NCI-H1436 treated with DMSO at 0.1 percent for 48 hours (cell line): ENCODE measurements at places on chromosomes 6 and 20.

- DNase-seq, result no peak
Observed at GRCh38 chr20:21623074-21623780, 82.2 kb upstream of the PAX1 start.

GRCh38 chr20:48293671-48294070 lies 508.4 kb upstream of the SULF2 start:
- DNase-seq, result no peak

GRCh38 chr6:152160346-152160745 lies 352.9 kb downstream of the ESR1 start:
- DNase-seq, result no peak

DNA sequence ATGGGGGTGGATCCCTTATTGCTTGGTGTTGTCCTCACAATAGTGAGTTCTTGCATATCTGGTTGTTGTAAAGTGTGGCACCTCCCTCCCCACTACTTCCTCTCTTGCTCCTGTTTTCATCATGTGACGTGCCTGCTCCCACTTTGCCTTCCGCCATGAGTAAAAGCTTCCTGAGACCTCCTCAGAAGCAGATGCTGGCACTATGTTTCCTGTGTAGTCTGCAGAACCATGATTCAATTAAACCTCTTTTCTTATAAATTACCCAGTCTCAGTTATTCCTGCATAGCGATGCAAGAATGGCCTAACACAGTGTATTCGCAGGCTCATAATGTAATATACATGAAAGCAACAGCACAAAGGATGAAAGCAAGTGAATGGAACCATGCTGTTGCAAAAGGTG lies 28.4 kb upstream of the ANKRD60 start:
- no peak for DNase-seq

- no peak for DNase-seq
Observed at GRCh38 chr20:42790111-42790510, 399.6 kb downstream of the PTPRT start.

DNA sequence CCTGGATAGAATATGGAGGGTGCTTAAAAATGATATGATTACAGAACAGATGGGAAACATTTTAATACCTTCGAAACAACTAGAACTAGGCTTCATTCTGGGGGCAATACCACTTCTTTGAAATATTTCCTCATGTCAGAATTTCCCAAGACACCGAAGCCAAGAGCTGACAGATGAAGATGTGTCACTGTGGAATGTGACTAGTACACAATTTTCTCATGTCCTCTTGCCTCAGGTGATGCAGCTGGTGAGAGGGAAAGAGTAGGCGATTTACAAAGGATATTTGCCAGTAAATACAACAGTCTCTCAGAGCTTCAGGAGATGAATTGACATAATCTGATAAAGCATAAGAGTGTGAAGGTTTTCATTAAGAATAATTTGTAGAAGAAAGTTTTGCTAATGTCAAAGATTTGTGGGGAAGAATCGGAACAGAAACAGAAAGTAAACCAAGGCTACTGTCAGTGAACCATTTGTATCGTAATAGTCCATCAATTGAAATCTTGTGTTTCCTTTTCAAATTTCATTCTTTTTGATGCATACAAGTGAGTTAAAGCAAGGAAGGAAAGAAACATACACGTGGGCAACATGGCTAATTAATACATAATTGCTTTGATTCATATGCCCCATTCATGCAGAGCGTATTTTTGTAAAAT lies 164.7 kb upstream of the CCN2 start:
- DNase-seq, result no peak

- DNase-seq, result no peak
Observed at GRCh38 chr6:125097186-125097585, 56.4 kb upstream of the TPD52L1 start.

DNA sequence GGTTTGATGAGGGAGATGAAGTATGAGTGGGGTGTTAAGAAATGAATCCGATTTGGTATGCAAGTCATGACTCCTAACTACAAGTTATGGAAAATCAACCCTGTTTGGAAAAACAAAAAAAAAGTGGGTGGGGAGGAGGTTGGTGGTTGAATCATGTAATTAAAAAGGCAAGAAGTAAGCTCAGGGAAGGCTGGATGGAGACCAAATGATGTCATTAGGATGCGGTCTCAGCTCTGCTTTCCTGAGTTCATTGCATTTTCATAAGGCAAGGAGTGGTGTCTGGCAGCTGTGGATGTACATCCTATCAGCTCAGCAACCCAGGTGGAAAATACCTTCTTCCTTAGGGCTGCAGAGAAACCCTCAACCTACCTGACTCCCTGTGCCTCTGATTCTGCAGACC lies 60.4 kb upstream of the AKAP12 start:
- no peak for DNase-seq

DNA sequence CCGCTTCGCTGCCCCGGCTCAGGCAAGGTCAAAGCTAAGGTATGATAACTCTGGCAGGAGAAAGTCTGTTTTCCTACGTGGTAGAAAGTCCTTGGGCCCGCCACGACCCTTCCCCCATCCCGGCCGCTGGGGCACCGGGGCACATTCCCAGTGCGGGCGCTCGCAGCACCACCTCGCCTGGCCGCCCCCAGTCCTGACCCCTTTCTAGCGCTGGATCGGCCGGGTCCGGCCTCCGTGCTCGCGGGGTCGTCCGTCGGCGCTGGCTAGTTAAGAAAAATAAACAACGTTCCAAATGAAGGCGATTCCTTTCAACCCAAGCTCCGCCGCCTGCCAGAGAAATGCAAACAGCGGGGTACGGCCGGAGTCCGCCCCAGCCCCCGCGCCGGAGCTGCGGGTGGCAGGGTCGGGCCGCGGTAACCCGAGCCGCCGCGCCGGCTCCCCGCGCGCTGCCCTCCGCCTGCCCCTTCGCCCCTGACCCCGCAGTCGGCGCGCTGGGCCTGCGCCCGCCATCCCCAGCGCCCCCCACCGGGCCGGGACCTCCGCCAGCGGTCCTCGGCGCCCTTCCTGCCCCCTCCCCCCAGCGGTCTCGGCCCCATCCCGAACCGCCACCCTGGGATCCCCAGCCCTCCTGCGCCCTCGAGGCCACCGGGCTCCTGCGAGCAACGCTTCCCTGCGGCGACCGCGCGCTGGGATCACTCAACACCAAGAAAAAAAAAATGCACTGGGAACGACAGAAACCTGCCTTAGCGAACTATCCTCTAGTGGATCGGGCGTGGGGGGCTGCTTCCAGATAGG lies 37.6 kb downstream of the NCR2 start:
- DNase-seq, result no peak
